ENCODE measurements at places on chromosomes 1 and 21.

DNA sequence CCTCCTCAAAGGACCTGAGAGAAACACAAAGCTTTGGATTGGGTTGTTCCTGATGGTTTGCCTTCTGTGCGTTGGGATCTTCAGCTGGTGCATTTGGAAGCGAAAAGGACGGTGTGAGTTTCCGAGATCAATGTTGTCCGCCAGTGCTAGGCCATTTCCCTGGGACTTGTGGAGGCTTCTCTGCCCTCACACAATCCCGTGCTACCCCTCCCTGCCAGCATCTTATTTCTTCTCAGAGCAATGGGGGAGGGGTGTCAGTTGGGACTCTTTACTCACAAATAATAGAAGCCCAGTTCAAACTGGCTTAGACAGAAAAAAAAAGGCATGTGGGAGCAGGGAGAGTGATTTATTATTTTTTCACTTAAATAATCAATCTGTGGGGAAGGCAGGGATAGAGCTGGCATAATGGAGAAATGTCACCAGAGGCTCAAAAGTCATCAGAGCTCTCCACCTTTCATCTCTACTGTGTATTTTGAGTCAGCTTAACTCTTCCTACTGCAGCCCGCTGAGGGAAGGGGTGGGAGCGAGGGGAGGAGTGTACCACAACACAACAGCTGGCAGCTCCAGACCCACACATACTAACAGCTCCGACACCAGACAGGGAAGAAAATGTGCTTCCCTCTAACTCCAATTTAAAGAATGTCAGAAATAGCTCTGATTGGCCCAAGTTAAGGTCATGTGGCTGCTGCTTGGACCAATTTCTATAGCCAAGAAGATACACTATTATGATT, 22.4 kb downstream of the LY9 start:
- no peak for DNase-seq

GRCh38 chr1:156928043-156928602, 7.7 kb downstream of the LRRC71 start:
- DNase-seq: no peak

GRCh38 chr1:16905110-16905867, 9.5 kb downstream of the RNU1-2 start:
- peak; percentile 53 for DNase-seq

GRCh38 chr1:246582301-246583055, 16.2 kb downstream of the CNST start:
- DNase-seq: no peak

DNA sequence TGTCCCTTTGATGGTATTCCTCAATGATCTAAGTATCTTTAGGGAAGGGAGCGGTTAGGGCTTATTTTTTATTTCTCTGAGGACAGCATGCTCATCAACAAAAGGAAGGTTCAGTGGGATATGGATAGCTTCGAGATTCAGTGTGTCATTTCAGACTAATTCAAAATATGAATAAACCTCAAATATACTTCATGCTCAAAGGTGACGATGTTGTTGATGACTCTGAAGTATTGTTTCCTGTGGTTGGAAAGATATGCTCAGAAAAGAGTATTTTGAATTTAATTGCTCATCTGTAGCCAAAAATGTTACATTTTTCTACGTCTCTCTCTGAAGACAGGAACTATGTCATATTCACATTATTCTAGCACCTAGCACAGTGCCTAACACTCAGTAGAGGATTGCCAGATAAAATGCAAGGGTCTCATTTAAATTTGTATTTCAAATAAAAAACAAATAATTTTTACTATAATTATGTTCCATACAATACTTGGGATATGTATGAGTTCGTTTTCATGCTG, 1.8 kb upstream of the FCRL3 start:
- DNase-seq: no peak

- DNase-seq: peak; percentile 41
These were observed 52.1 kb upstream of the ERRFI1 start for GRCh38 chr1:8078176-8078671.

Measured in AG08396 (cell line).